Spleen (tissue), 13 donors: ENCODE measurements at places on chromosomes 7 and 10. TPM values are rescaled to one million over a fixed set of nuclear protein-coding genes. Genes with fewer than 3 reads are reported as not detected.
A peak's percentile ranks its signal among the peaks of the same experiment; 100 is the strongest.

MARVELD1 gene
- total RNA-seq, result 18.2 TPM

XRCC2 gene
- 1.6 TPM for total RNA-seq

SLC13A4 gene
- total RNA-seq, result not detected

TAS2R4 gene
- total RNA-seq, result 2.4 TPM

AKR1C1 gene
- 2.5 TPM for total RNA-seq

TFEC gene
- total RNA-seq, result 55.7 TPM

PAPSS2 gene
- total RNA-seq, result 13.0 TPM

CYP2E1 gene
- 3.1 TPM for total RNA-seq

GRCh38 chr10:112956631-112957350 lies 6.7 kb downstream of the TCF7L2 start:
- no peak overlapping the region for H3K27ac ChIP-seq
- no peak overlapping the region for H3K4me3 ChIP-seq
- no peak for DNase-seq
- H3K36me3 ChIP-seq, result no peaks in the 10 kb centered on the region
- H3K4me1 ChIP-seq, result peaks cover 77% of the 10 kb centered on the region

DNA sequence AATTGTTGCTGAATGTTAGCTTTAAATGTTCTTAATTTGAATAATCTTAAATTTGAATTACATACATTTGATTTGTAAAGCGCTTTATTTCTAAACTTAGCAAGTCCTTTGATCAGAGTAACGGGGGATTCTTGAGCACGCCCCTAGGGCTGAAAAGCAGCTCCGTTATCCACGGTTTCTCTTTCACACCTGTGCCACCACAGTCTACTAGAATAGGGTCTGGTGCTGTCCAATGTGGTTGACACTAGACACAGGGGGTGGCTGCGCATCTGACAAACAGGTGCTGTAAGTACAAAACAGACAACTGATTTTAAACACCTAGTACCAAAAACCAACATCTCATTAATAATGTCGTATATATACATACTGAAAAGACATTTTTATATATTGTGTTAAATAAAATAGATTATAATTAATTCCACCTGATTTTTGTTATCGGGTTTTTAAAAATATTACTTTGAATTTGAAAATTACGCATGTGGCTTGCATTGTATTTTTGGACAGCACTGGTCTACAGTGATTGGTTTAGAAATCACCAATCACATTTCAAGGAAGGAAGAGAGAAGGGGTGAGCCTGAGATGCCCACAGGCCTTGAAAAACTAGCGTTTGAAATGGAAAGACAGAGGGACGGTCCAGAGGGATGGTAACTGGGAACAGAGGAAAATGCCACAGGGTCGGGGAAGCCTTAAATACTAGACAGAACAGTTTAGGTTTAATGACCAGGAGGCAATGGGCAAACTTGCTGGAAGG lies 7.3 kb downstream of the SEPHS1 start:
- H3K36me3 ChIP-seq, result peaks cover 74% of the 10 kb centered on the region
- H3K27ac ChIP-seq, result peak overlapping the region; percentile 32
- no peak overlapping the region for H3K4me3 ChIP-seq
- DNase-seq, result no peak

- H3K36me3 ChIP-seq, result no peaks in the 10 kb centered on the region
- no peak for DNase-seq
Observed at GRCh38 chr7:144735505-144736276, 100.2 kb downstream of the TPK1 start.

GRCh38 chr10:88194961-88195367 lies 331.5 kb downstream of the PTEN start:
- DNase-seq, result no peak
- peaks cover 3% of the 10 kb centered on the region for H3K4me1 ChIP-seq
- H3K27me3 ChIP-seq, result no peaks in the 10 kb centered on the region
- H3K4me3 ChIP-seq, result no peak overlapping the region
- H3K36me3 ChIP-seq, result no peaks in the 10 kb centered on the region

DNA sequence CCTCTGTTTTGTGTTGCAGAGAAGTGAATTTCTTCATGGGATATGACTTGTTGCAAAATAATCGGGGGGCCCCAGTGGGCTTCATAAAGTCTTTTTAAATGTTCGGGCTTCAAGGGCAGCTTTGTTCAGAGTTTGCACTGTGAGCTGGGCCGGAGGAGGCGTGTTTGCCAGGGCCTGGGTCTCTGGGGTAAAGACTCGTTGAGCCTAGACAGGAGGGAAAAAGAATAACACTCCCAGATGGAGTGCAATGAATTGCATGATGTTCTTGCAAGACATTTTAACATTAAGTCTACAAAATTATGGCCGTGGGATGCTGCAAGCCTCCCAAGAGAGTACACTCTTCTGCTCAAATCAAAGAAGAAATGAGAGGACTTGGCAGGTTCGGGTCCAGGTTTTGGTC lies 23.6 kb downstream of the BMPER start:
- no peak for DNase-seq
- H3K36me3 ChIP-seq, result no peaks in the 10 kb centered on the region
- peaks cover 5% of the 10 kb centered on the region for H3K4me1 ChIP-seq
- H3K4me3 ChIP-seq, result no peak overlapping the region
- H3K27ac ChIP-seq, result no peak overlapping the region
- no peaks in the 10 kb centered on the region for H3K27me3 ChIP-seq

GRCh38 chr7:1632916-1633785 lies 36.9 kb upstream of the ELFN1 start:
- peaks cover 43% of the 10 kb centered on the region for H3K27me3 ChIP-seq
- H3K27ac ChIP-seq, result no peak overlapping the region
- H3K36me3 ChIP-seq, result no peaks in the 10 kb centered on the region
- no peaks in the 10 kb centered on the region for H3K4me1 ChIP-seq

- peaks cover 18% of the 10 kb centered on the region for H3K4me1 ChIP-seq
- H3K27me3 ChIP-seq, result no peaks in the 10 kb centered on the region
- H3K4me3 ChIP-seq, result no peak overlapping the region
- H3K36me3 ChIP-seq, result no peaks in the 10 kb centered on the region
- DNase-seq, result no peak
Observed at GRCh38 chr10:17734432-17735080, 17.4 kb upstream of the TMEM236 start.

- H3K4me3 ChIP-seq, result no peak overlapping the region
- no peak overlapping the region for H3K27ac ChIP-seq
- no peaks in the 10 kb centered on the region for H3K27me3 ChIP-seq
- no peaks in the 10 kb centered on the region for H3K36me3 ChIP-seq
- peaks cover 4% of the 10 kb centered on the region for H3K4me1 ChIP-seq
Observed at GRCh38 chr10:43131256-43131655, 7.0 kb upstream of the CSGALNACT2 start.

DNA sequence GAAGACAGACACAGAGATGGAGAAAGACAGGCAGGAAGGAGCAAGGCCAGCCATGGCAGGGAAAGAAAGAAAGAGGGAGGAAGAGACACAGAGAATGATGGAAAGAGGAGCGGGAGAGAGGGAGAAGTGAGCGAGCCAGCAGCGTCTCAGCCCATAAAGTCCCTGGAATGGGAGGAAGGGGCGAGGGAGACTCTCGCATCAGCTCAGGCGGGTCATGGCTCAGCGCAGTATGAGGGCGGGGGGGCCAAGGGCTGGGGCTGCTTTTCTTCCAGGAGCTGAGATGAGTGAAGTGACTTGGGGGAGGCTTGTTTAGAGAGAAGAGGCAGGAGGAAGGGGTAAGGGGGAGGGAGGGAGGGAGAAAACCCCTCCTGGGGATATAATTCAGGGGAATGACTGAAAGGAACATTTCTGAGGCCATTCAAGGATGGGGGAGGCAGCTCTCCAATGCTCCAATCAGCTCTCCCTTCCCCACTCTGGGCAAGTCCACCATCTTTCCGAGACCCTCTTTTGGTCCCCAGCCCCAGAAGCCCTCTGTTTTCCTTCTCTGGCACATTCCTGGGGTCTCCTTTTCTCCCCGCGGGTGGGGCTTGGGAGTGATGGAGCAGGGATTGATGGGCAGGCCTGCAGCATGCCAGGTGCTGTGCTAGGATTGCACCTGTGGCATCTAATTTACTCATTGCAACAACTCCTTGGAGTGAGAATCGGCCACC lies 87.9 kb downstream of the HIF1AN start:
- peak; percentile 40 for DNase-seq
- no peak overlapping the region for H3K27ac ChIP-seq
- H3K27me3 ChIP-seq, result peaks cover 84% of the 10 kb centered on the region

DNA sequence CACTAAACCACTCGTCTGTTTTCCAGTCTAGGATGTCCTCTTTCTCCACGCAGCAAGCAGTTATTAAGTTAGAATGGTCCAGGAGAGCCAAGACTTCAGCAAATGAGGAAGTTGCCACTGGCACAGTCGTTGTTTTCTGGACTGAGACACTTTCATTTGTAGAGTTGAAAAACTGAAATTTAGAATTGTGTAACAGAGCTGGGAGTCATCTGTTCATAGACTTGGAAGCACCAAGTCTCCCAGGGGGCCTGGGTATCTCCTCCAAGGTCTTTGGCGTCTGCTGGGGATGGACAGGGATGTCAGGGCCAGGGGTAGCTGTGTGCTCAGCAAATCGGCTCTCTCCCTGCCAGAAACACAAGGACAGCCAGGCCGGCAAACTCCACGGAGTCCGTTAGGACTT lies 208.4 kb downstream of the FANK1 start:
- no peaks in the 10 kb centered on the region for H3K36me3 ChIP-seq
- H3K27me3 ChIP-seq, result no peaks in the 10 kb centered on the region
- H3K4me1 ChIP-seq, result peaks cover 4% of the 10 kb centered on the region
- DNase-seq, result no peak
- H3K4me3 ChIP-seq, result no peak overlapping the region
- no peak overlapping the region for H3K27ac ChIP-seq

- no peaks in the 10 kb centered on the region for H3K4me1 ChIP-seq
- DNase-seq, result no peak
- no peaks in the 10 kb centered on the region for H3K27me3 ChIP-seq
- H3K4me3 ChIP-seq, result no peak overlapping the region
- no peaks in the 10 kb centered on the region for H3K36me3 ChIP-seq
Observed at GRCh38 chr10:107546284-107546683, 381.8 kb upstream of the SORCS1 start.

DNA sequence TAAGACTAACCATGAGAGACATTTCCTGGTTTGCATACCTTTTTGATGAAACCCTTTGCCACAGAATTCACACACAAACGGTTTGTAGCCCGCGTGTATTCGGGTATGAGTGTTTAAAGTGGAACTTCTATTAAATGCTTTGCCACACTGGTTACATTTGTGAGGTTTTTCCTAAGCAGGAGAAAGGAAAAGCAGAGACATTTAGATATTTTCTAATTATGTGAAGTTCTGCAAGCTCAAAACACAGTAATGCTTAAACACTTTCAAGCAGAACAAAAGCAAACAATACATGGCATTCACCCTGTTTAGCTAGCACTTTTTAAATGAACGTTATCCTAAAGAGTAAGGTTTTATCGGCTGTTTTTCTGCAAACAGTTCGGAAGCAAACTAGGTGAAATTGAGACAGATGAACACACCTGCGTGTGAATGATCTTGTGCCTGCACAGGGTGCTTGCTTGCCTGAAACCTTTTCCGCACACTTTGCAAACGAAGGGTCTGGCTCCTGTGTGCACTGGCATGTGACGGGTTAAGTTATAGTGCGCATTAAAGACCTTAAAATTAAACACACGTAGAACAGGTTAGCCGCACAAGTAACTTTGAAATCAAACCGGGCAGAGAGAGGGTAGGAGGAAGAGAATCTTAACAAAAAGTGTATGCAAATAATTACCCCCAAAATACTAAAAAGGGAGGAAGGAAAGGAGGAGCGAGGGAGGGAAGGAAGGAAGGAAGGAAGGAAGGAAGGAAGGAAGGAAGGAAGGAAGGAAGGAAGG lies 1.6 kb downstream of the FEZF1 start:
- H3K36me3 ChIP-seq, result no peaks in the 10 kb centered on the region
- peaks cover 12% of the 10 kb centered on the region for H3K4me1 ChIP-seq
- no peak overlapping the region for H3K27ac ChIP-seq
